ENCODE measurements at places on chromosomes 6 and 20.

DNA sequence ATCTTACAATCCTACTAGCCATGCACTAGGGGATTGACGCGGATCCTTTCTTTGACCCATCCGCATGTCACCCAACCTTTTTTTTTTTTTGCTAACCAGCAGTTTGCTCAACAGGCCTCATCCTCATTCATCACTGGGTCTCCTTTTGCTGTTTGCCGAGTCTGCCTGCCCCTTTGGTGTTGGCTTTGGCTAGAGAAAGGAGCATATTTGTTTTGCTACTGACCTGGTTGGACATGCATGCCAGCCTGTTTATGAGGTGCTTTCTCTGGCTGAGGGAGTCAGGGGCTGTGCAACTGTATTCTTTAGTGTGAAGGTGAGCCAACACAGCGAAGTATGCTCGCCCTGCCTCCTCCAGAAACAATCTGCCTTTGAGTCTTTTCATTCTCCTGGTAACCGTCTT lies 40.2 kb downstream of the E2F3 start:
- no peak for DNase-seq

DNA sequence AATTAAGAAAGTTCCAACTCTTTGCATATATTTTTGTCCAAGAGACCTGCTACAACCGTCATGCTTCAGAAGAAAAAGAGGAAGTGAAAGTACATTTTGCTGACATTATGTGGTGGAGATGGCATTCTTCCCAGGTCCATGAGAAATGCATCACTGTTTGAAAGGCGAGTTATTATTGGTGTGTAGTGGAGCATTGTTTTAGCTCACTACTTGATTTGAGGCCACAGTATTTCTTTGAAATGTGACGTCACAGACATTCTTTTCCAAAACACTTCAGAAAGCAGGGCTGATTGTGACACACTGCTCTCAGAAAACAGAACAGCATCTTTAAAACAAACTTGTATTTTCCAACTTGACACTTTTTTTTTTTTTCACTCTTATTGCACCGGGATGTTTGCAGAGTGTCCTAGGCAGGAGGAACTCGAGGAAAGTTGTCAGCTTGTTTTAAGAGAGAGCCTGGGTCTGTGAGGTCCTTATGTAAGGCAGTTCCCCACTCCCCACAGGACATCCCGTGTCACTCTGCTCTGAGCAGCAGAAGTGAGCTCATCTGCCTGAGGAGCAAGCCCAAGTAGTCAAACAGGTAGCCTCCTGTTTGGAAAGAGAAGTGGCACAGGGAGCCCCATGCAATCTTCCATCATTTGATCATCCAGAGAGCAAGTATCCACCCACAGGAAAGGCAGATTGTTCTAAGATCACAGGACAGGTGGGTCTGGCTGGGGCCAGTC lies 1.1 kb downstream of the SPTLC3 start:
- no peak for DNase-seq

DNA sequence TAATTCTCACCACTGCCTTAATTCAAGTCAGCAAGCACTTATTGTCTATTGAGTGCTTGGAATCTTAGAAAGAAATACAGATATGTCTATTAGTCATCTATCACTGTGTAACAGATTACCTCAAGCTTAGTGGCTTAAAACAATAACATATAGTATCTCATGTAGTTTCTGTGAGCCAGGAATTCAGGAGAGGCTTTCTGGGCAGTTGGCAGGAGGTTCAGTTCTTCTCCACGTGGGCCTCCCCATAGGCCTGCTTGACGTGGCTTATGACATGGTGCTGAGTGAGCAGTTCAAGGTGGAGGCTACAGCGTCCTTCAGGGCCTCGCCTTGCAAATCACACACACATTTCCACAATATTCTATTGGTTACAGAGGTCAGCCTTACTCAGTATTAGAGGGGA lies 69.7 kb downstream of the DTD1 start:
- no peak for DNase-seq

- DNase-seq, result no peak
Observed at GRCh38 chr20:41476013-41476441, 109.4 kb upstream of the EMILIN3 start.

- no peak for DNase-seq
Observed at GRCh38 chr6:75113446-75113845, 92.4 kb downstream of the COL12A1 start.

- DNase-seq, result no peak
Observed at GRCh38 chr6:35120746-35121145, 20.4 kb downstream of the TCP11 start.

DNA sequence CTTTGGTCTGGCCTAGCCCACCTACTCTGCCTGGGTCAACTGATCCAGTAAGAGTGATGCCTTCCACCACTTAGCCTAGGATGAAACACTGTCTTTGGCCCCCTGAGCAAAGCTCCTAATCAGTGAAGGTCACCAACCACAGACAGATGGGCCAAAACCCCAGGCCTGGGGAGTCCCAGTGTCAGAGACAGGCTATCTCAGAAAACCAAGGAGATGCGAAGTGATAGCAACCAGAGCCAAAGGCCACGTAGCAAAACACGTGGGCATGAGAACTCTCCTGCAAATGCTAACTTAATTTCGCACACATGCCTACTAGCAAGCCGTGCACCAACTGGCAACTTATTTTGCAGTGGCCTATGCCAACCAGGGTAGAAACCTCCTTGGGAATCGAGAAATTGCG lies 29.1 kb downstream of the AGPAT4 start:
- DNase-seq, result no peak

GRCh38 chr6:89580997-89581666 lies 57.4 kb downstream of the LYRM2 start:
- no peak for DNase-seq

- DNase-seq, result no peak
Observed at GRCh38 chr6:44076356-44077213, 50.7 kb downstream of the MRPL14 start.
